Esophagus squamous epithelium (tissue), 5 donors: ENCODE measurements at places on chromosomes 6 and 20. TPM values are rescaled to one million over a fixed set of nuclear protein-coding genes. Genes with fewer than 3 reads are reported as not detected.

POM121L2 gene
- not detected for total RNA-seq

- no peak for DNase-seq
Measured at GRCh38 chr6:116330511-116330910, 40.2 kb upstream of the DSE start.

- no peak for DNase-seq
Measured at GRCh38 chr20:52242237-52243230, 51.0 kb upstream of the ZFP64 start.

GRCh38 chr20:572727-573126 lies 29.1 kb upstream of the CSNK2A1 start:
- DNase-seq: no peak

DNA sequence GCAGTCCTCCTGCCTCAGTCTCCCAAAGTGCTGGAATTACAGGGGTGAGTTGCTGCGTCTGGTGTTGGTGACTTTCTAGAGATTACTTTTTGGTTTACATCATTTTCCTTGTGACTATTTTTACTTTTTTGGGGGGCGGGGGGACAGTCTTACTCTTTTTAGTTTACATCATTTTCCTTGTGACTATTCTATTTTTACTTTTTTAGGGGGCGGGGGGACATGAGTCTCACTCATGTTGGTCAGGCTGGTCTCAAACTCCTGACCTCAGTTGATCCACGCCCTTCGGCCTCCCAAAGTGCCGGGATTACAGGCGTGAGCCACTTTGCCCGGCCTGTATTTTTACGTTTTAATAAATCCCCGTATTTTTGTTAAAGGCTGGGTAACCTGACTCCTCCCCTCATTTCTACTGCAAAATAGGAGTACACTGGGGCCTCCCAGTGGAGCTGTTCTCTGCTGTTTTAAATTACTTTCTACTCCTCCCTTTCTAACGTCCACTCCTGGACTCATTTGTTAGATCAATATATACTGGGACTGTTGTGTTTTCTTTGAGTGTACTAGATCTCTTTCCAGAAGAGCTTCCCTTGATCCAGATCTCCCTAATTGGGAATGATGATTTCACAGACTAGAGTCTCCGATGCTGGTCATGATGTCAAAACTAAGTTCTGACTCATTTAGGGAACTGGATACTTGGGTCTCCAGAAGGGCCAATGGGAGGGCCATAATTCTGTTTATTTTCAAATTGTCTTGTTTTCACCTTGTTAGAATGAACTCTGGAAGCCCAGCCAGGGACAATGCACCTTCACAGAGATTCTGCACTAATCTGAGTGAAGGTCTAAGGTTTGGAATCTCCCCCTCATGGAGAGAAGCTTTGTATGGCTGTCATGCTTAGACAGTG lies 9.2 kb downstream of the HSPA1B start:
- DNase-seq: no peak

- DNase-seq: no peak
Measured at GRCh38 chr20:51275826-51276225, 252.9 kb upstream of the KCNG1 start.

RTN4IP1 gene
- 7.7 TPM for total RNA-seq
